Stimulated activated CD8-positive, alpha-beta memory T cell treated with anti-CD3 and anti-CD28 coated beads, Interleukin-2, amount 100 ng/mL, for 48 hours (primary cell): ENCODE measurements at places on chromosomes 6 and 20.

GRCh38 chr20:61884571-61885389 lies 180.9 kb downstream of the TAF4 start:
- no peak for DNase-seq

GRCh38 chr6:98678481-98678880 lies 155.9 kb upstream of the POU3F2 start:
- DNase-seq = no peak

- no peak for DNase-seq
These were observed 42.2 kb downstream of the TBC1D7 start for GRCh38 chr6:13286181-13286580.

- no peak for DNase-seq
These were observed 139.5 kb downstream of the ERMARD start for GRCh38 chr6:169890901-169891300.

DNA sequence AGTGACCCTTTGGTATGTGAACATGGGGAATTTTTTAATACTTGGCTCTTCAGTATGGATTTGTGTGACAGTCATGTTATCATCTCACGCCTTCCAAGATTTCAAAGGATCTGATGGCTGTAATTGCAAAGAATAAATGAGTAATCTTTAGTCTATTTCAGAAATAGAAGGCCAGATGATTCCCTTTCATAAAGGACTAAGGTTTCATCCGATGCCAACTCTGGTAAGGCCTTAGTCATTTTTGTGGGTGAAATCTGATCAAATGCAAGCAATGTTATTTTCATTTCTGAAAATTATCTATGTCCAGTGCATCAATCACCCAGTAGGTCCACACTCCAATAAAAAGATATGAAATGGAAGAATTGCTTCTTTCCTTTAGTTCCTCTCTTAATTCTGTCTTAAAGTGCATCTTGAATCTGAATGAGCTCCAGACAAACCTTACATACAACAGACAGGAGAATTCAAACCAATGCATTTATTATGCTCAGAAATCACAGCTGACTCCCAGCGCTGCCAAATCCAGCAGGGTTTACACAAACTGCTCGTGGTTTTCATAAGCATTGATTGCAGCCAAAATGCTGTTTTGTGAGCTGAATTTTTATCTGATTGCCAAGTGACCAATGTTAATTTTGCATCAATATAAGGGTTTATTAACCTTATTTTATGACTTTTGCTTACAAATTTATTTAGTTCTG lies 565.2 kb upstream of the MARCKS start:
- no peak for DNase-seq

DNA sequence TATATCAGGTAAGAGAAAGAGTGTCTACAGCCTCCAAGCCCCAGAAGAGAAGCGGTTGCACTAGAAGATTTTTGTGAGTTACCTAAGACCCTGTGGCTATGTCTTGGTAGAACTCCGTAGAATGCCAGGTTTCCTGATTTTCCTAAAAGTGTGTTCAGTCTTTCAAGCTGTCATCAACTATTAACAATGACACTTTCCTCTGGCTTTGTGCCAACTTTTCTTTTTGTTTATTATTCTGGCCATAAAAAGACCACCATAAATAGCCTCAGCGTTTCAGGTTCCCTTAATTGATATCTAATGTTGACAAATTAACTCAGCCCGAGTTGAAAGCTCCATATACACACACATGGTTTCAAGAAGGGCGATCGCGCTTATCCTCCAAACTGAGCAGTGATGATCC lies 1.2 kb downstream of the PAK5 start:
- DNase-seq = no peak

GRCh38 chr6:44659726-44660125 lies 272.2 kb downstream of the CDC5L start:
- no peak for DNase-seq

GRCh38 chr20:4838526-4838925 lies 116.8 kb downstream of the PRND start:
- no peak for DNase-seq

DNA sequence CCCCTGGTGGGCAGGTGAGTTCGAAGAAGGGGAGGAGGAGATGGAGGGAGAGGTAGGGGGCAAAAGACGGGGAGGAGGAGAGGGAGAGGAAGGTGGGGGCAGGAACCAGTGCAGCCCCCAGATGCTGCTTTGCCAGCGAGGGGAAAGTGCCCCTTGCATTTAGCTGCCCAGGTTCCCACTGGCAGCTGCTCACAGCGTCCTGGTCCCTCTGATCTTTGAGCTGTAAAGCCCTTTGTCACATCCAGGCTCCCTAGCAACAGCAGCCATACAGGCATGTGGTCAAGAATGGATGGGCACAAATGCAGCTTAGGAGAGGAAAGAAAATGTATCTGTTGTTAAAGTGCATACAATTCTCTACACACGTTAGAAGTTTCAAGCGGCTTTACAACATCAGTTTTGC lies 160.9 kb downstream of the CD83 start:
- no peak for DNase-seq
